ENCODE measurements at places on chromosomes 11 and 22.
A peak's percentile ranks its signal among the peaks of the same experiment; 100 is the strongest.

- DNase-seq: no peak
Observed at GRCh38 chr11:105641433-105641832, 31.6 kb downstream of the GRIA4 start.

DNA sequence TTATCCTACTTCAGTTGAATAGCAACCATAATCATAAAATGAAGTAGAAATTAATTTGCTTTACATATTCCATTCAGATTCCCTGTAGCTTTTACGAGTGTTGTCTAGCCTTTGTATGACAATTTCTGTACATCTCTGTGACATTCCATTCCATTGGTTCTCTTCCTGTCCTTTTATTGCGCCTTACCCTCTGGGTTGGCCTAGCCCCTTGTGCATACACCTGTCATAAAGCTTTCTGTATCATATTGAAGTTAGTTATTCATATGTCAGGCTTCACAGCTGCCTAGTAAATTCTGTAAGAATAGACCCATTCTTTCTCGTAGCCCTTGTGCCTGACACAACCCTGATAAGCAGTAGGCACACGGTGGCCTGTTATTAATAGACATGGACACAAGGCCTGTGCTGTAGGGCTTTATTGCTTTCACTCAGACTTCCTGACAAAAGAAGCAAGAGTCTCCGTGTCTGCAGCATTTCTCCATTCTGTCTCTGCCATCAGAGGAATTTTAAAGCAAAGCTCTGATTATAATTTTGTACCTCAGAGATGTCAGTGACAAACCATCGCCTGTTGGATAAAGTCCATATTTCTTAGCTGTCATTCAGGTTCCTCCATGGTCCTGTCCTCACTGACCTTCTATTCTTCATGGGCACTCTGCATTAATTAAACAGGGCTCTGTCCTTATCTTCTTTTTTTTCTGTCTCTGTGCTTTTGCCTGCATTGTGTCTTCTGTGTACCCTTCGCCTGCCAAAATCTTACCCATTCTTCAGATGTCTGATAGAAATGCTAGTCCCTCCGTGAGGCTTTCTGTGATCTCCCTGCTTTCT lies 49.4 kb downstream of the BID start:
- no peak for DNase-seq

GRCh38 chr11:47506795-47507562 lies 46.0 kb downstream of the CELF1 start:
- no peak for DNase-seq

GRCh38 chr11:58578136-58578634 lies 678 bp upstream of the ZFP91 start:
- DNase-seq: peak; percentile 98

DNA sequence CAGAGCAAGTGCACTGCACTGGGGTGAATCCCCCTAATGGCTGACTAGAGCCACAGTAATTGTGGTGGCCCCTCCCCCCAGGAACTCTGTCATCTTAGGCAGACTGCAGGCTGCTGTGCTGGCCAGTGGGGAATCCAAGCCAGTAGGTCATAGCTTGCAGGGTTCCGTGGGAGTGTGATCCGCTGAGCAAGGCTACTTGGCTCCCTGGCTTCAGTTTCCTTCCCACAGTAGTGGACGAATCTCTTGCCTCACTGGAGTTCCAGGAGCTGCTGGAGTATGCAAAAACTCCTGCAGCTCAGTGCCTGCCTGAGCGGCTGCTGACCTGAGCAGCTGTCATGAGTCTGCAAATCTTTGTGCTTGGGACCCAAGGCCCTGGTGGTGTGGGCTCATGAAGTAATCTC lies 13.2 kb downstream of the OOSP3 start:
- DNase-seq: no peak

DNA sequence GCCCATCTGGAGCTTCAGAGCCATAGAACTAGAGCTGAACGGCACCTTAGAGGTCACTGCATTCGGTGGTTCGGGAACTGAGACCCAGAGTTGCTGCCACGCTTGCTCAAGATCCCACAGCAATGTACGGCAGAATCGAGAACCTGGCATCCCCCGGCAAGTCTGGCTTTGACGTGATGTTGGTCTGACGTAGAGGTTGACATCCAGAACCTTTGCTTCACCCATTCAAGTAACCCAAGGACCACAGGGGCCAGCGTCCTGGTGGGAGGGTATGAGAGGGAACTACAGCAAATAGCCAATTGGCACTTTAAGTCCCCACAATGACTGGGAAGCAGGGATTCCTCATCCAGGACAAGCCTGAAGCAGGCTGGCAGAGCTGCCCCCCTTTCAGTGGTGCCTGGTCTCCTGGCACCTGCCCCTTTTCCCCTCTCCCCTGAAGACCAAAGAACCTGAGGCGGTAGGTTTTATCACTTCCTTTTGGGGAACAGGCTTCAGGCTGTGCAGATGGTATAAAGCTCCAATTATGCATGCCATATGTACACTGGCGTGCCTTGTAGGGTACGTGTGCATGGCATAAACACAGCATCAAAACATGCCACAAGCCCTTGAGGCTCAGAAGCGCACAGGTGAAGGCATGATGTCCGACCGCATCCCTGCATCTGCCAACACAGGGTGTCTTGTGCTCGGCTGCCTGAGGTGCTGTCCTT lies 15.3 kb upstream of the TEF start:
- no peak for DNase-seq
